BJ (cell line): ENCODE measurements at places on chromosomes 6 and 20.

- DNase-seq: no peak
Observed at GRCh38 chr6:33692760-33693158, 18.7 kb downstream of the UQCC2 start.

DNA sequence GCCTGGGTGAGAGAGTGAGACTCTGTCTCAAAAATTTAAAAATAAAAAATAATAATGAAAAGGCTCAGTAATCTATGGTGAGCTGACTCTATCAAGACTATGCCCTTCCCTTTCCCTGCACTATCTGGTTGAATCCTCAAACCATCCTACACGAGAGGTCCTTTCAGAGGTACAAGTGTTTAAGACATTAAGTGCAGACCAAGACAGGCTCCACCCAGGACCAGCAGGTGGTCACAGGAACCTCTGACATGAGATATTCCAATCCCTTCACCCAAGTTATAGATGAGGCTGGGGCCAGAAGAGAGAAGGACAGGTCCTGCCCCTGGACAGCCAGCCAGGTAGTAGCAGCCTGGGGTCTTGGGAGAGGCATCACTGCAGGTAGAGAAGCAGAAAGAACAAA, 182.6 kb downstream of the NFATC2 start:
- DNase-seq: no peak

DNA sequence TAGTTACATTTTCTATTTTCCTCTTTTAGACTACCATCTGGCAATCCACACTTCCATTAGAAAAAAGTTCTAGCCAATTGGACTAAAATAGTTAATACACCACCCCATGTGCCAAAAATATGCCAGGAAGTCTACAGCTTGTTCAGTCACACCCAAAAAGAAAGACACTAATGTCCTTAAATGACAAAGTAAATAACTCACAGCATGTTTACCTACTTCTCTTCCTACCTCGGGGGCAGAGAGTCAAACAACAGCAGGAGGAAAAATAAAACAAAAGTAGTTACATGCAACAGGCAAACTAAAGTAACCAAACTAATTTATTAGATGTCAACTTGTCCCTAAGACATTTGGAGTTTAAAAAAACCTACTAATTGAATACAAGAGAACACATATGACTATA, 57.0 kb downstream of the UBE3D start:
- no peak for DNase-seq

DNA sequence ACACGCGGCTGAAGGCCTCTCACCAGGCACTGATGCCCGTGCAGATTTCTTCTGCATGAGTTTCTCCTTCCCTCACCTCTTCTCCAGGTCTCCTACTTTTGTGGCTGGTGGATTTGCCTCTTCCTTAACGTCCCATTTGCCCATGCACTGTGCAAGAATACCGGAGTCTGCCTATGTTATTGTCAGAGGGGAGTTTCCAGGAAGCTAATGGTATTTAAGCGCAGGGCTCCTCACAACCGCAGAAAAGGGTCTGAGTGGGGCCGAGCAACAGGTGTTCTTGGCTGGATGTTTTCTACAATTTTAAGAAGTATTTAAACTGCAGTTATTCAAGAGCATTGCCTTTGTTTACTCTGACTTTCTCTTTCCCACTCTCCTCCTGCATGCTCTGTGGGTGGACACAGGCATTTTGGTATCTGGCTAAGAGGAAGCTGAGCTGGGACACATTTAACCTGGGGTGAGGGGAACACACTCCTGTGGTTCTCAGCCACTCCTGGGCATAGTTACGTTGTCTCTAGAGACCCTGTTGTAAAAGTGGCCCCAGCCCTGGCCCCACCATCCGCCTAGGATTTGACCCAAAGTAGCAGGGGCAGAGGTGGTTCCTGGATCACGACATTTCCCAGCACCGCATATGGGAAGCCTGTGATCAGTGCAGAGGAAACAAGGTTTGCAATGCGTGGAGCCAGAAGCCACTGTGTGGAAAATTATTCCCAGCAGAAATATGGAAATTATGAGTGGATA, 34.4 kb downstream of the GGTLC1 start:
- no peak for DNase-seq

- no peak for DNase-seq
Observed at GRCh38 chr6:169320013-169320412, 66.4 kb upstream of the THBS2 start.

DNA sequence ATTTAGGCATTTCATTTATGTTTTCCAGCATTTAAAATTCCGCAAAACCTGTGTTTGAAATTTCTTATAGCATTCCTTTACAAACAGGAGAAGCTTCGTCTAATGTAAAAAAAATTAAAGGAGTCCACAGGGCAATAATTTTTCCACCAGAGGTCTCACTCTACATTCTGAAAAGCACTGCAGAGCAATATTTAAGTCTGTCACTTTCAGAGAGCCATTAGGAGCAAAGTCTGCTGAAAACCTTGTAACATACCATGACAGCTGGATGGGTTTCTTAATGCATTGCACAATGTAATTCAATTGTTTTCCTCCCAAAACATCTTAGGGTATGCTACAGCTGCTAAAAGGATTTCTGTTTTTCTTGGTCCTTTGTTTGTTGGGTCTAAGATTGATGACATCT, 18.0 kb downstream of the BAG2 start:
- DNase-seq: no peak

- DNase-seq: no peak
Observed at GRCh38 chr6:156189714-156190113, 587.5 kb upstream of the ARID1B start.

DNA sequence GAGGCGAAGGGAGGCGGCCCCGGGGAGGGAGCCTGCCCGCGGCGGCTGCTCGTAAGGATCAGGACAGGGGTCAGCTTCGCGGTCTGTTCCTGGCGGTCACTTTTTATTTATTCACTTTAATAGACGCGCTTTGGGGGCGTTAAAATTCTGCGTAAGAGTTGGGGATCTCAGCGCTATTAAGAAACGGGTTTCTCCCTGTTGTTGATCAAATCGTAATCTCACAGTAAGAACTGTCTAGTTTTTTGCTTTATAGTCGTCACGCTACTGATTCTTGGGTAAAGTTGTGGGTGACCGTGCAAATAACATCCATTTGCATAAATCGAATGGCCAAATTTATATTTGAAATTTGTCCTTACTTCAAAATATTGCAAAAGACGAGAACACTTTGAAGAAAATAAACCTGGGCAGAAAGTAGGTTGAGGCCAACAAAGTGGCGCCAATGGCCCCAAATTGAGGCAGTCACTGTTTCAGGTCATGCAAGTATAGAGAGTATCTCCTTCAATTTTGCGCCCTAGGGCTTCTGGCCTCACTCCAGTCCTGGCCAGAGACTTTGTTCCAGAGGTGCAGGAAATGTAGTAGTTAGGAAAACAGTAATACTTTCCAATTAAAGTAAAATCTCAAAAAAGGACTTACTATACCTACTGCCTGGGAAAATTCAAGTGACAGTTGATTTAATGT, 963 bp upstream of the RMND1 start:
- DNase-seq: no peak

DNA sequence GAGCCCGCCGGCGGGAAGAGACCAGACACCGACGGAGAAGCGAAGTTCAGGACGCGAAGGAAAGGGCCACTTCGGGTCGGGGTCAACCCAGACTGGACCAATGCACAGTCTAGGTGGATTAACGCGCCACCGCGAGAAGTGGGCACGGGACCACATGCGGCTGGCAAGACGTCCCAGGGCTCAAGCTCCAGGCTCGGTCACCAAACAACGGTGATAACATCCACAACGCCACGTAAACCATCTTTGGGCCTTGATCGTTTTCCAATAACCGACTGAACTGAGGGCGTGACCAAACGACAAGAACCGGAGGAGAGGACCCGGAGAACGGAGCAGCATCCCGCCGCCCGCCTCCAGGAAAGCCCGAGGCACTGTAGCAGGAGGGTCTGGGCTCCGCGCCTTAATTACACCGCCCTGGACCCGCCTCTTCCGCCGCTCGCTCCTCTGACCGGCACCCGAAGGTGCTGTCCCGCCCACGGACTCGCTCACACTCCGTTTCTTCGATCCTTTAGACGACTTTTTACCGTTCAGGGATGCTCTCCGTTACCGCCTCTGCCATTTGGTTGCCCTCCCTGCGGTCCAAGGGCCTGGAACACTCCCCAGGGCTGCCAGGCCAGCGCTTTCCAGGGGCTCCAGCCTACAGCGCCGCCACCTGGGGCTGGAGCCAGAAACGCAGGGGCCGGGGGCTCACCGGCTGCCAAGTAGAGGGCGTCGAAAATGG, 44.1 kb downstream of the DPPA5 start:
- no peak for DNase-seq

- no peak for DNase-seq
Observed at GRCh38 chr20:49123982-49124381, 64.2 kb downstream of the STAU1 start.

GRCh38 chr6:17490724-17491123, 97.3 kb downstream of the CAP2 start:
- DNase-seq: no peak

DNA sequence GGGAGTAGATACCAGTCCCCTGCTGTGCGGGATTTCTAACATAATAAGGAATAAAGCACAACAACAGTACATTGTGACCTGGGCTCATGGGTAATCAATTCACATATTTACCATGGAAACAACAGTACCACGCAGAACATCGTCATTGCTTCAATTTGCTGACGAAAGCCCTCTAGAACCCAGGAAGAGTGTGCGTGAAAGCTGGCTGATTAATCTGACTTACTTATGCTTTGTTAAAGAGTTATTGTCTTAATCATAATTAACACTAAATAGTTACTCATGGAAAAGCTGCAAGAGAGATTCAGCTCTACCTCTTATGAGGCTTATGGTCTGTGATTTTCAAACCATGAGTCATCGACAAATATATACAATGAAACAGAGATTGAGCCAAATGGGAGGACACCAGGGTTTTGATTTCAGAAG, 644.3 kb upstream of the AGPAT4 start:
- no peak for DNase-seq

DNA sequence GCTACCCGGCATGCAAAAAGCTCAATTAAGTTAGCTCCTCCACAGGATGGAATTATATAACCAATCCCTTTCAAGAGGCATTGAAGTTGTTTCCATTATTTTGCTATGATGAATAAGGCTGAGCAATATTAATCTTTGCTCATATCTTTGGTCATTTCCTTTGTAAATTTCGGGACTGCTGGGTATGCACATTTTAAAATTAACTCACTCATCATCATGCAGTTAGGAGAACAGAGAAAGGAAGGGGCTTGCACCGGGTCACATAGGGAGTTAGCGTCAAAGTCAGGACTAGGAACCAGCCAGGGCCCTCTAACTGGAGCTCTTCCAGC, 430 bp upstream of the FAM110A start:
- DNase-seq: no peak

DNA sequence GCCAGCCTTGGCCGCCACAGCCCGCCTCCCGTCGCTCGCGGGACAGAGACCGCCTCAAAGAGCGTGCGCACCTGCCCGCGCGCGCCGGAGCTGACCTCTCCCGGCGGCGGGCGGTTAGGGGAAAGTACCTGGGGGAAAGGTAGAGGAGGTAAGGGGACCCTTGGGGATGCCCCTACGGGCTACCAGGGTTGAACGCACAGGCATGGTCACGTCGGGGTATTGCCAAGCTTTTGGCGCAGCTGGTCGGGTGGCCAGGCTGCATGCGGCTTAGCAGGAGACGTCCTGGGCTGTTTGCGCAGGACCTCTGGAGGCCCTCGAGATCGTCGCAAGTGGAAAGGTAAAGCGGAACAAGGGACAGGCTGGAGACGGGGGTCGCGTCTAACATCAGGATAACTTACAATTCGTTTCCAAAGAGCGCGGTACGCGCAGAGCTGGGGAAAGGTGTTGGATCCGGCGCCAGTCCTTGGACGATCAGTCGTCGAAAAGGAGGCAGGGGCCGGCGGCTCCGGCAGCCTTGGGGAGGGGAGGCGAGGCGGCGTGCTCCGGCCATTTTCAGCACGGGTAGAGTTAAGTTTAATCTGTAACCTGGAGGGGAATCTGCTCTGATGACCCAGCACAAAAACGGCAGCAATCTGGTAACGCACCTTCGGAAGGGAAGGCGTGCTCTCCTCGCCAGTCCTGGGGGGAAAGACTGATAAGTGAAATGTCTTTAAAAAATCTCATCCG, 9.0 kb downstream of the GNAS-AS1 start:
- no peak for DNase-seq

DNA sequence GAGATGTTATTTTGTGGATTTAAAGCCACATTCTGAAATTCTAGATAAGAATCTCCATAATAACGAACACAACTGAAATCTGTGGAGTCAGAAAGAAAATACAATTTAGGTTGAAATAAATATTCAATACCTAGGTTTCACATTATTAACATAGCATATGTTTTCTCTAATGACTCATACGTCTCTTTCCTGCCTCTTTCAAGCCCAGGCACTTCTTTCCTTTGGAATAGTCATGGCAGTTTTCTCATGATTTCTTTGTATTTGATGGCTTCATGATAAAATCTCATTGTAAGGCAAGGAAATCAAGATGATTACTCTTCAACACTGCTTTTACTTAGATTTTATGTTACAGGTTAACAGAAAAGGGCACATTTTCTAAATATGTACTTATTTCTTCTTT, 803.7 kb downstream of the PHF3 start:
- no peak for DNase-seq

DNA sequence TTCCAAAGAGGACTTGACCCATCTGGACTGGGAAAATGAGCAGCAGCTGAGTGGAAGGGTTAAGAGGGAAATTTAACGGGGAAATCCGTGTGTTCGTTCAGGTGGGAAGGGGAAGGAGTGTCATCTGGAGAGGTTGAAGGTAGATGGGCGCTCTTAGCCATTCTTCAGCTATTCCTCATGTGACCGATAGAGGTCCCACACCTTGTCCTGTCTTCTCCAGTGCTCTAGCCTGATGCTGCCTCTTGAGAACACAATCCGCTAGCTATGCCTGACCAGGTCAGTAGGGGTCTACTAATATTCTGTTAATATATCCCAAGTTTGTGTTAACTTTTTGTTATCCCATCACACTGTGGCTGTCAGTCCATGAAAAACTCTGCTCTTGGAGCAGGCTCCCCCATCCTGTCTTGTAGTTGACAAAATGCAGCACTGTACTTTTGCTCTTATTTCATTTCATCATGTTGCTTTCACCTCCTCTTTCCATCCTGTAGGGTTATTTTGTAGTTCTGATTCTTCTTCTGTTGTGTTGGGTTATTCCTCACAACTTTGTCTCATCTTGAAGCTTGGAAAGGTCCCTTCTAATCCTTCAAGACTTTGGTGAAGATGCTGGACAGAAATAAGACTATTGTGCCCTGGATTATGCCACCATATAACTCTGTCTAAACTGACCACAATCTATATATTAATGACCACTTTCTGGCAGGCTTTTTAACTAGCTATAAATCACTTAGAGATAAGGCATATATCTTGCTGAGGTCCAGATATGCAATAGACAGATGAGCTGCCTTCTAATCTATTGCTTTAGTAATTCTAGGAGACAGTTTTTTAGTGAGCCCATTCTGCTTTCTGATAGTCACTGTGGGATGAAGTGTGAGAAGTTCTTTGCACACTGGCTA, 123.4 kb upstream of the SUPT3H start:
- no peak for DNase-seq
